ENCODE measurements at places on chromosomes 6 and 20.

- no peak for DNase-seq
These were observed 89.2 kb downstream of the SLC22A23 start for GRCh38 chr6:3367630-3368029.

DNA sequence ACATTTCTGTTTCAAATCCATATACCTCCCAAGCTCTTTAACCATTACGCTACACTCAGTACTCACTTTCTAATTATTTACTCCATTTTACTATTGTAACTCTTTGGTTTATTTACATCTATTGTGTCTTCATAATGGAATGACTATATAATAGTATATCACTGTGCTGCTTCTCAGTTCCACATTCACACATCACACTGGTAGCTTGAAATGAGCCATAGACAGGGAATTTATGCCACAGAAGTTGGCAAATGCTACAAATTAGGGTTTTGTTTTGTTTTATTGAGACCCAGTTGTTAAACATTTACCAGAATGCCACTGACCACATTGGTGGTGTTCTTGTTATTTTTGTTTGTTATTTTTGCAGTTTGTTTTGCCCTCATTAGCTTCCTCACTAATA is 213.9 kb downstream of the KCNQ5 start:
- no peak for DNase-seq

- no peak for DNase-seq
These were observed 2.3 kb upstream of the HLA-DMA start for GRCh38 chr6:32954986-32955802.

GRCh38 chr20:25541676-25542075 is 43.7 kb downstream of the NINL start:
- no peak for DNase-seq

- DNase-seq = no peak
These were observed 266.8 kb downstream of the EPM2A start for GRCh38 chr6:145468534-145468933.

- no peak for DNase-seq
These were observed 96.4 kb downstream of the AIG1 start for GRCh38 chr6:143157131-143157530.

DNA sequence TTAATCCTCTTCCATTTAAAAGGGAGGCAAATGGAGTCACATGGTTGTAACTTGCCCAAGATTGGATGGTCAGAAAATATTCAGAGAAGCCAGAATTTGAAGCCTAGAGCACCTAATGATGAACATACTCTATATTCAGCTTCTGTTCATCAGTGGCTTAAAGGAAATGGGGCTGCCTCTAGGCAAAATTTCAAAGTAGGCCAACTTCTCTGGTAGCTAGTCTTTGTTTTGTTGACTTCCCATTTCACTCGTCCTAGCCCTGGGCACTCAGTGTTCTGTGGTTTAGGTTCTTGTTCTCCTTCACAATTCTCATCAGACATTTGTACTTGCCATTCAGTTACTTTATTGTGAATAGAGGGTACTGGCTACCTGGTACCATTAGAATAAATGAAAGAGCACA is 13.2 kb downstream of the MAP3K7 start:
- DNase-seq = no peak
